ENCODE measurements at places on chromosomes 2 and 18. TPM values are rescaled to one million over a fixed set of nuclear protein-coding genes. Genes with fewer than 3 reads are reported as not detected.

HIBCH gene
- total RNA-seq, result 2.0 TPM

SERPINB13 gene
- total RNA-seq, result not detected

TYMS gene
- total RNA-seq, result 0.63 TPM

FAM237A gene
- not detected for total RNA-seq

ALK gene
- not detected for total RNA-seq

ALLC gene
- total RNA-seq, result not detected

ANKAR gene
- total RNA-seq, result 13.9 TPM

ZNF2 gene
- total RNA-seq, result 0.10 TPM

IMPA2 gene
- 25.1 TPM for total RNA-seq

FSHR gene
- not detected for total RNA-seq

GALNT5 gene
- total RNA-seq, result under 0.01 TPM

CHAC2 gene
- total RNA-seq, result 0.52 TPM

ST6GAL2 gene
- total RNA-seq, result 0.21 TPM

CFC1 gene
- not detected for total RNA-seq

GULP1 gene
- total RNA-seq, result under 0.01 TPM

UGT1A4 gene
- total RNA-seq, result not detected

TBC1D8 gene
- total RNA-seq, result 11.3 TPM

SLC38A11 gene
- total RNA-seq, result 4.3 TPM

CD8A gene
- total RNA-seq, result 25.6 TPM

GLI2 gene
- total RNA-seq, result not detected

ITPRIPL1 gene
- total RNA-seq, result 4.7 TPM

SLC9A4 gene
- under 0.01 TPM for total RNA-seq

ZNF512 gene
- total RNA-seq, result 12.8 TPM

FABP1 gene
- total RNA-seq, result not detected

CDCA7 gene
- 2.3 TPM for total RNA-seq

DIS3L2 gene
- total RNA-seq, result 26.8 TPM

TDRD15 gene
- 0.10 TPM for total RNA-seq

GPR45 gene
- not detected for total RNA-seq

PHOSPHO2 gene
- 3.6 TPM for total RNA-seq

REG1B gene
- not detected for total RNA-seq

LINC00305 gene
- not detected for total RNA-seq

ZNF396 gene
- 0.52 TPM for total RNA-seq

MAB21L4 gene
- not detected for total RNA-seq

SERPINB12 gene
- not detected for total RNA-seq

HOXD12 gene
- total RNA-seq, result not detected

SLC8A1 gene
- 51.2 TPM for total RNA-seq

POTEC gene
- total RNA-seq, result not detected

CLASP1 gene
- total RNA-seq, result 74.6 TPM

POTEJ gene
- total RNA-seq, result not detected

PLEK gene
- total RNA-seq, result 474 TPM

ADRA2B gene
- total RNA-seq, result 1.5 TPM

SLC5A6 gene
- 48.4 TPM for total RNA-seq

ALPP gene
- total RNA-seq, result not detected

FAM228A gene
- 0.10 TPM for total RNA-seq

TPGS2 gene
- total RNA-seq, result 35.5 TPM

LAMA3 gene
- under 0.01 TPM for total RNA-seq
